ENCODE measurements at places on chromosomes 7 and 10.

GRCh38 chr10:61751599-61751998 lies 88.9 kb downstream of the CABCOCO1 start:
- no peak for DNase-seq

- no peak for DNase-seq
These were observed 60.0 kb upstream of the SLC13A1 start for GRCh38 chr7:123259759-123260158.

- no peak for DNase-seq
These were observed 225.4 kb downstream of the HECW1 start for GRCh38 chr7:43337811-43338210.

GRCh38 chr7:158109364-158110033 lies 478.1 kb downstream of the PTPRN2 start:
- no peak for DNase-seq

GRCh38 chr7:110090110-110090820 lies 1000.7 kb upstream of the LRRN3 start:
- no peak for DNase-seq

GRCh38 chr10:85995791-85996190 lies 370.8 kb downstream of the GRID1 start:
- DNase-seq: no peak

DNA sequence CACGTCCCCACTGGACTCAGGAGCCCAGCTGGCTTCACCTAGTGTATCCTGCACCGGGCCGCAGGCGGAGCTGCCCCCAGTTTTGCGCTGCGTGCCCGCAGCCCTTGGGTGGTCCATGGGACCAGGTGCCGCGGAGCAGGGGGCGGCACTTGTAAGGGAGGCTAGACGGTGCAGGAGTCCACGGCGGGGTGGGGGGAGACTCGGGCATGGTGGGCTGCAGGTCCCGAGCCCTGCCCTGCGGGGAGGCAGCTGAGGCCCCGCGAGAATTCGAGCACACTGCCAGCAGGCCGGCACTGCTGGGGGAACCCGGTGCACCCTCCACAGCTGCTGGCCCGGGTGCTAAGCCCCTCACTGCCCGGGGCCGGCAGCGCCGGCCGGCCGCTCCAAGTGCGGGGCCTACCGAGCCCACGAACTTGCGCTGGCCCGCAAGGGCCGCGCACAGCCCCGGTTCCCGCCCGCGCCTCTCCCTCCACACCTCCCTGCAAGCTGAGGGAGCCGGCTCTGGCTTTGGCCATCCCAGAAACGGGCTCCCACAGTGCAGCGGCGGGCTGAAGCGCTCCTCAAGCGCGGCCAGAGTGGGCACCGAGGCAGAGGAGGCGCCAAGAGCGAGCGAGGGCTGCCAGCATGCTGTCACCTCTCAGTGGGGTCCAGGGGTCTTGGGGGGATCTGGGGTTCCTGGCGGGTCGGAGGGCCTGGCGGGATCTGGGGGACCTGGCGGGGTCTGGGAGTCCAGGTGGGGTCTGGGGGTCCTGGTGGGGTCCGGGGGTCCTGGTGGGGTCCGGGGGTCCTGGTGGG lies 81.4 kb downstream of the VIPR2 start:
- DNase-seq: no peak

- no peak for DNase-seq
These were observed 96.9 kb upstream of the SH2B2 start for GRCh38 chr7:102189756-102190155.

- DNase-seq: no peak
These were observed 20.9 kb upstream of the PPIA start for GRCh38 chr7:44775383-44776107.

DNA sequence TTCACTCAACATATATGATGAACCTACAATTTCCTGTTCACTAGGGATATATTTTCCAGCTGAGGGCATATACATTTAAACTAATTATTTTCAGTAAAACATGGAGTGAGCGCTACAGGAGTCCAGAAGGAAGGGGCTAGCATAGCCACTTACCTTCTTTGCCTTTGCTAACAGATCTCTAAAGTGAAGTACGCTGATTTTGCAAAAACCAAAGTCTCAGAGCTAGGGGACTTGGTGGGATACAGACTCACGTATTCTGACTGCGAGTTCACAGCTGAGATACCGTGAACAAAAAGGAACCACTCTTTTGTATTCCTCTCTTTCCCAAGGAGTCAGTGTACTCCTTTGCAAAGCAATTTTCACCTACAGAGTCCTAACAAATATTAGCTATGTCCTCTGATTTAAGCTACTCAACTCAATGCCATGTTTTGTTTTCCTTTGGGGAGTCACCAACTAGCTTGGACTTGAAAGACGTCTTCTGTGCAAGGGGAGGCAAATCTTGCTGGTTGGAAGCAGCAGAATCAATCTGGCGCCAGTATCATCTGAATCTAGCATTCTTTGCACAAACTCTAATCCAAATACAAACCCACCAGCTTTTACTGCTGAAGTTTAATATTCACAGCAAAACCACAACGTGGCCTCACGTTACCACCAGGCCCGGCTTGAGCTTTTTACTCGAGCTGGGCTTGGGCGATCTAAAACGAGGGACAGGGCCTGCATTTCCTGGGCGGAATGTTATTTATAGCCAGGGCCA lies 657 bp downstream of the CDNF start:
- no peak for DNase-seq

GRCh38 chr7:106756884-106757283 lies 95.9 kb upstream of the CCDC71L start:
- no peak for DNase-seq

DNA sequence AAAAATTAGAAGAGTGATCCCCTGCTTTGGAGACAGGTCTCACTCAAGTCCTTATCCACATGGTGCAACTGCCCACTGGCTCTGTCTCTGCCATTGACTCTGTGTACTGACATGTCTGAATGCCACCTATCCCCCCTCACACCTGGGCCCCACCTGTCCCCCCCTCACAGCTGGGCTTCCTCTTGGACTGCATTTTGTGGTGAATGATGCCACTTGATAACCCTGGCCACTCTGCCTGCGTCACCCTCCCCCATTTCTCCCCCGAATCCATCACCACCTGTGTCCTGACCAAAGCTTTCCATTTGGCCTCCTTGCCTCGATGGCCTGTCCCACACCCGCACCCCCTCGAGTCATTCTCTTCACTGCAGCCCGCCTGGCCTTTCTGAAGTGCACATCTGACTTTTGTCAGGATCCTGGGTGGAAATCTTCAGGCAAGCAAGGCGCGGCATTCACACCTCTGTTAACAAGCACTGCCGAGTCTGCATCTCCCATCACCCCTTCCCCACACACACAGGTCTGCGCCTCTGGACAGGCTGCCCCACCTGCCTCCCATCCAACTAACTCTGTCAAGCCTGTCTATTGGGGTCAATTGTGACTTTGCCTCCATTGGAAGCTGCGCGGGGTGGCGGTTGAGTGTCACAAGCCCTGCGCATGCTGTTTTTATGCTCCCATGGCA lies 175.3 kb upstream of the KLF14 start:
- DNase-seq: no peak

DNA sequence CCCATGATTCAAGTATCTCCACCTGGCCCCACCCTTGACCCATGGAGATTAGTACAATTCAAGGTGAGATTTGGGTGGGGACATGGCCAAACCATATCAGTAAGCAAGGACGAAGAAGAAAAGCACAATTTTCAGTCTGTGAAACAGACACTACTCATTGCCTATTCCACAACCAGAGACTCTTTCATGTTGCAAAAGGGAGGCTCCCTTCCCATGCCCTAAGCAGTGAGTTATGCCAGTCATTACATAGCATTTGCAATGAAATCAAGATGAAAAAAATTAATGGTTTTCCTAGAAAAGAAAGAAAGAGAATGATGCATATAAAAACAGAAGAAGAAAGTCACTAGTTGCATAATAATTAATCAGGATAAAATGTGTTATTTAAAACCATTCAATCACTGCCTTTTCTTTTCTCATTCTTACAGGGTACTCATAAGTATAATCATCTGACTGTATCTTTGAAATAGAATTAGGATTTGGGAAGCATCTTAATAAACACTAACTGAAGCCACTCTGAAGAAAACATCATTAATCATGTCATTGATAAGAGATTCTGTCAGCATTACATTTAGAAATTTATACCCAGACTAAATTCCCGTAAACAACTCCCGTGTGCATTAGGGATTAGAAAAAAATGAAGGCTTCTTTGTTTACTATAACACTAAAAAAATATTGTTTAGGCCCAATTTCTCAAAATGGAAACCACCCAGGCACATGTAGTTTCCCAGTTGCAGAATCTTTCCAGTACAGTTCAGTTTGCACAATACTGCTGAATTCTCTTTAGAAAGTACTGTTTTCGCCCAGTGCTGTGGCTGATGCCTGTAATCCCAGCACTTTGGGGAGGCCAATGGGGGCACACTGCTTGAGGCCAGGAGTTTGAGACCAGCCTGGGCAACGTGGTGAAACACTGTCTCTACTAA lies 9.1 kb downstream of the PRPS1L1 start:
- DNase-seq: no peak

DNA sequence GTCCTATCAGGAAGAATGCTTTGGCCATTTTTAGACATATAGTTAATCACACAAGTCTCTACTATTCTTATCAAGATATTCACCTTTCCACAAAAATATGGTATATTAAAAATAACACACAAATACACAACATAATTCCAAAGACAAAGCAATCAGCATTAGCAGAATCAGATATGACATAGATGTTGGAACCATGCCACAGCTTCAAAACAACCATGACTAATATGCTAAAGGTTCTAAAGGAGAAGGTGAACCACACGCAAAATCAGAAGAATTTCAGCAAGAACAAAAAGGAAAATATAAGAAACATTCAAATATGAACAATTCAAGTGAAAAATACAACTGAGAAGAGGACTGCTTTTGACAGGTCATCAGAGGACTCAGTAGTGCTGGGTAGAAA lies 670.2 kb upstream of the SORCS1 start:
- DNase-seq: no peak

GRCh38 chr7:309586-310228 lies 19.7 kb downstream of the FOXL3 start:
- DNase-seq: no peak

DNA sequence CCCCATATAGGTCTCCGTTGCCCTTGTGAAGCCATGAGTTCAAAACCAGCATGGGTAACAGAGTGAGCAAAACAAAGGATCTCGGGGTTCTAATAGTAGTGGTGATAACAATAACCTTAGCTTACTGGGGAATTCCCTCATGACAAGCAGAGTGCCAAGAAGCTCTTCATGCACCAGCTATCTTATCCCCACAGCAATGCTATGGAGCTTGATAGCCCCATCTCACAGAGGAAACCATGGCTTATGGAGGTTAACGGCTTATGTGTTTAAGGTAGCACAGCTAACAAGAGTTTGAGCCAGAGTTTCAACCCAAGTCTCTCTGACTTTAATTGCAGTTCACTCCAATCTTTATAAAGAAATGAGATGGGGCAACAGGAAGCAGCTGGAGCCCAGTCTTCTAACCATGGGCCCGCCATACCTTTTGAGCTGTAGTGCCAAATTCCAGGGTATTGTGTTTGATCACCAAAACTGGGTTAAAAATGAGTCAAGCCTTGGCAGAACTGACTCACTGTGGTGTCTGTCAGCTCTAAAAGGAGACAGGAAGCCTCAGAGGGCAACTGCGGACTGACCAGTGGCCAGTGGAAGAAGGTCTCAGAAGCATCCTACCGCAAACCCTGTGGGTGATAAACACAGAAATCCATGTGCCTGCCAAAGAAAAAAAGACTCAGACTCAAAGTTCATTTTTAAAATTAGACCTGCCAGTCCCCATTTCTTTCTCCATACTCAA lies 16.5 kb upstream of the PLAU start:
- no peak for DNase-seq

DNA sequence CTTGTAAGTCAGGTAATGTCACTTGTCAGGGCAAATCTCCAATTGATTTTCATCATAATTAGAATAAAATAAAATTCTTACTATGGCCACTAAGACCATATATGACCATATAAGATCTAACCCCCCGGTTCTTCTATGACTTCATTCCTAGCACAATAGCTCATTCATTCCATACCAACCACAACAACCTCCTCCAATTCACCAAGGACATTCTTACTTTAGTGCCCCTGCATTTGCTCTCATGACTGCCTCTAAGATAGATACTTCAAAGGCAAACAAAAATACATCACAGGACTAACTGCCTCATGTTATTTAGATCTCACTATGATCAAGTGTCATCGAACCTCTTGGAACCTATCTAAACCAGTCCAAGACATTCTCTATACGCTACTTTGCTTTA lies 90.8 kb downstream of the SNX13 start:
- no peak for DNase-seq

DNA sequence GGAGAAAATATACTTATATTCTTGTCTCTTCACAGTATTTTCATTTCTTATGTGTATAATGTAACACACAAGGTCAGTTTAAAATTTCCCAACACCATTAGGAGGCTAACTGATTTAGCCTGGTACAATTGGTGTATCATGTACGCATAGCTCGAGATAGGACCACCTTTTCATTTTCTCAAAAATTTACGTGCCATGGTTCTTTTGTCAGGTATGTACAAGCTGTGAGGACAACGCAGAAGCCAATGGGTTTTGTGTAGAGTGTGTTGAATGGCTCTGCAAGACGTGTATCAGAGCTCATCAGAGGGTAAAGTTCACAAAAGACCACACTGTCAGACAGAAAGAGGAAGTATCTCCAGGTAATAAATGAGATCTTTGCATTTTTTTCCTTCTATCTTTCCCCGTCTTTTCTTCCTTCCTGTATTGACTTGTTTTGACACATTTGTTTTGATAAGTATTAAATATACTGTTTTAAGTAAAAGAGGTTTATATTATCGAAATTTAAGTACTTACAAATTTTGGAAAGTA lies 55.0 kb downstream of the TRIM24 start:
- no peak for DNase-seq

DNA sequence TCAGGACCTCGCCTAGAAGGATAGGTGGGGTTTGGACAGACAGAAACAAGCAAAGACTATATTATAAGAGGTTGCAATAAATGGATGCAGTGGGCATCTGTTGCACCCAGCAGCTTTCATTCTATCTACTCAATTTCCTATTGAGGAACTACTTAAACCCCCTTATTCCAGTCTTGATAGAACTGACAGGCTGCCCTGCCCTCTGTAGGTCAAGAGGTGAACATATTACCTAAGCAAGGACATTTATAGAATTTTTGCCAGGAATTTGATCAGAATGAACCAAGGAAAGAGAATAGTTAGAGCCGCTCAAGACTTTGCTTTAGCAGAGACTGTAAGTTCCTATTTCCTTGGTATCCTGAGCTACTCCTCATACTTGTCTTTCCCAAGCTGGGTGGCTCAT lies 9.5 kb downstream of the VTI1A start:
- DNase-seq: no peak

GRCh38 chr10:124765256-124765655 lies 21.1 kb upstream of the FAM53B start:
- no peak for DNase-seq

DNA sequence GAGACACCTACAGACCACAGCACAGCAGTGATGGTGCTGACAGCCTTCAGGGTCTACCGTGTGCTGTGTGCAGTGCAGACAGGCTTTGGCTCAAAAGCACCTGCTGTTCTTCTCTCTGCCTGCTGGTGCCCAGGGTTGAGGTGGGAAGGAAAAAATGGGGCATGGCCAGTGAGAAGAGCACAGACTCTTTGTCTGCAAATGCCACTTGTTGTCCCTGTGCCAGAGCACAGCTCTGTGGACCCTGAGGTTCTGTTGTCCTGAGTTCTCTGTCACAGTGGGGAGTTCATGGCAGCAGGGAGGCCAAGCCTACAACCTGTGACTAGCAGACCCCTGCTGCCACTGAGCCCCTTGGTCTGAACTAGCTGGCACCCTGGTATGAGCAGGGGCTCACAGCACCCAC lies 376.7 kb downstream of the GLRX3 start:
- no peak for DNase-seq

Measured in stimulated activated CD8-positive, alpha-beta memory T cell treated with anti-CD3 and anti-CD28 coated beads, Interleukin-2, amount 100 ng/mL, for 1 hour (primary cell).